ENCODE measurements at places on chromosomes 3 and 15. TPM values are rescaled to one million over a fixed set of nuclear protein-coding genes. Genes with fewer than 3 reads are reported as not detected.

C2CD4B gene
- total RNA-seq = 4.7 TPM

HYAL1 gene
- 2.1 TPM for total RNA-seq

PYGO1 gene
- total RNA-seq = 32.5 TPM

PIF1 gene
- 0.24 TPM for total RNA-seq

CPEB1 gene
- total RNA-seq = 3.5 TPM

SCAANT1 gene
- not detected for total RNA-seq
